ENCODE measurements at places on chromosomes 4 and X.

- DNase-seq = no peak
Measured at GRCh38 chrX:78213331-78213730, 73.9 kb upstream of the TAF9B start.

GRCh38 chrX:148466292-148466691, 34.1 kb upstream of the AFF2 start:
- no peak for DNase-seq

- DNase-seq = no peak
Measured at GRCh38 chr4:25356068-25356467, 21.0 kb upstream of the ANAPC4 start.

- no peak for DNase-seq
Measured at GRCh38 chr4:92969650-92970379, 666.0 kb downstream of the GRID2 start.

GRCh38 chr4:82223715-82224114, 150.1 kb downstream of the HNRNPD start:
- no peak for DNase-seq

GRCh38 chr4:104491481-104492182, 3.1 kb downstream of the CXXC4 start:
- no peak for DNase-seq
